ENCODE measurements at places on chromosomes 12 and 14.

DNA sequence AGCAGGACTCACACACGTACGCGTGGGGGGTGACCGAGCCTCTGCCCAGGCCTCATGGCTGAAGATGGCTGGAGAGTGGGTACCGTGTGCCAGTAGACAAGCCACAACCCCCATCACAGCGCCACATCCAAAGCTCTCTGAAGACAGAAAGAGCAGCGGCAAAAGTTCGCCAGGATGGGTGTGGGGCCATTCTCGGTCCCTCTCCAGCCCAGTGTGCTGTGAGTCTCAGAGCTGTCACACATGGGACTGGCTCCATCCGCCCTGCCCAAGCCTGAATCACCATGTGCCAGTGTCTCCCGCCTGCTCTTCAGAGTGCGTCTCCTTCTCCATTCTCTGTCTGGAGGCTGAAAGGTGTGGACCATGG is 5.7 kb downstream of the TMEM179 start:
- no peak for DNase-seq

DNA sequence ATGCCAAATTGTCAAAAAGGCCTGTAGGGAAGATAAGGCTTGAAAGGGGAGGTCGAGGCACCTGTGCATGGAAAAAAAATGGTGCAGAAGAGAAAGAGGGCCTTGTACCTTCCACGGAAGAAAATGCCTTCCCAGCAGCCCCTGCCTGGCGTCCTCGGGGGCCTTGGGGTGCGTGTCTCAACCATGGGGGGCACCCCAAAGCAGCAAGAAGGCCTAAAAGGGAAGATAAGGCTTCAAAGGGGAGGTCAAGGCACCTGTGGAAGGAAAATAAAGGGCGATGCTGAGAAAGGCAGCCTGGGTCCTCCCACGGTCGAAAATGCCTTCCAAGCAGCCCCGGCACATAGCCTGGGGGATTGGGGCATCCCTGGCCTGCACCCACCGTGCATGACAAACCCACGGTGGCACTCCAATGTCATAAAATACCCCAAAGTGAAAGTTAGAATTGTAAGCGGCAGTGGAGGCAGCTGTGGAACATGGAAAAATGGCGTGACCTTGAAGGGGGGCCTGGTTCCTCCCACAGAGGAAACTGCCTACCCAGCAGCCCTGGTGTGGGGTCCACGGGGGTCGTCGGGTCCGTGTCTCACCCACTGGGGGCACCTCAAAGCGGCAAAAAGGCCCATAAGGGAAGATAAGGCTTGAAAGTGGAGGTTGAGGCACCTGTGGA is 275.0 kb downstream of the ALG10 start:
- DNase-seq: no peak

- peak; percentile 36 for DNase-seq
Measured at GRCh38 chr12:50732591-50732990, 31.3 kb upstream of the ATF1 start.

DNA sequence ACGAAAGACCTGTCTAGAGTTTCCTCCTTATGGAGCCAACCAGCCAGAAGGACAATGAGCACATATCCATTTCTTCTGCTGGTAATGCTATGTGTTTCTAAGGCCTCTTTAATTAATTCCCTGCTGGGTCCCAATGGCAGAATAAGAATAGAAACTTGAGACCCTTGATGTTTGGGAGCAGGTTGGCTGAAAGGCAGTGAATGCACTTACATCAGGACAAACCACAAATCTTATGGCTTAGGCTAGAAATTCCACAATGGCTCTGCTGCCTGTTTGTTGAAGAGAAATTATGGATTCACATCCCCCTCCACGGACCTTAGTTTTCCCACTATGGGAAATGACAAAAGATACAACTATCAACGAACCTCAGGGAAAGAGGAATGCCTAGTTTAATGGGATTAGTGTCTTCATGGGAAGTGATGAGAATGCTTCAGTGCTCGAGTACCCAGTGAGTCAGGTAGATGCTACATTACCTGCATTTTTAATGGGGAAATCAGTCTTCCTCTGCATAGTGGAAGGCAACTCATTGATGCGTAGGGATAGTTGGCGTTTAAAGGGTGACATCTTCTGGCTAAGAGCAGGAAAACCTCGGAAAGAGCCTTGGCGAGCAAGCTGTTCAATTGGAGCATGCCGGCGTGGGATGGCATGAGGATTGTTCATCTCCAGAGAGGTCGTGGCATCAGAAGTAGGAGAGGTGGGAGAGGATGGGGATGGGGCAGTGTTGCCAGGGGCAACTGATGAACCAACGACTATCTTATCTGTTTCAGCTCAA is 46.5 kb downstream of the PAPLN start:
- no peak for DNase-seq

- DNase-seq: no peak
Measured at GRCh38 chr12:116459011-116459875, 99.9 kb upstream of the MAP1LC3B2 start.

DNA sequence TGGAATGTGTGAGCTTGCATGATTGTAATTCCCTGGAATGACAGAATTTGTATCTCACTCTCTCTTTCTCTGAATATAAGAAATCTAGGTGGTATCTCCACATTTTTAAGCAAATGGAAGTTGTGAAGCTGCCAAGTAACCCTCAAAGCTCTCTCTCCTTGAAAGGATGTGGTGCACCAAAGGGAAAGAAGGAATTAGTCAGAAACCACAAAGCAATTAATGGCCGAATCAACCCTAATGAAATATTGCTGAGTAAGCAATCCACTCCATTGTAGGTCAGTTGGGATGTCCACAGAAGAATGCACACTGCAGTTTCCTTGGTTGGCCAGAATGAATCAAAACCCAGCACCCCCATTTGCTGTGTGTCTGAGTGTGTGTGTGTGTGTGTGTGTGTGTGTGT is 153.5 kb downstream of the KCNA5 start:
- DNase-seq: no peak

GRCh38 chr12:43848786-43849185 is 12.9 kb downstream of the TMEM117 start:
- DNase-seq: no peak

DNA sequence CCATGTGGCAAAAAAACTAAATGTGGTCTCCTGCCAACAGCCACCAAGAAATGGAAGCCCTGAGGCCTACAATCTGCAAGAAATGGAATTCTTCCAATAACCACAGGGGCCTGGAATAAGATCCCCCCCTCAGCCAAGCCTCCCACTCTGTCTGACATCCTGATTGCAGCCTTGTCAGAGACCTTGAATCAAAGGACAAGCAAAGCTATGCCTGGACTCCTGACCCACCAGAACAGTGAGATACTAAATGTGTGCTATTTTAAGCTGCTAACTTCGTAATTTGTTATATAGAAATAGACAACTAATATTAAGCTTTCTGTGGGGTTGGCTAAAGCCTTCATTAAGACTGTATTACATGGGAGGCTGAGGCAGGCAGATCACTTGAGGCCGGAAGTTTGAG is 77.7 kb downstream of the TBX5 start:
- DNase-seq: no peak
